ENCODE measurements at places on chromosomes 2 and 18.

DNA sequence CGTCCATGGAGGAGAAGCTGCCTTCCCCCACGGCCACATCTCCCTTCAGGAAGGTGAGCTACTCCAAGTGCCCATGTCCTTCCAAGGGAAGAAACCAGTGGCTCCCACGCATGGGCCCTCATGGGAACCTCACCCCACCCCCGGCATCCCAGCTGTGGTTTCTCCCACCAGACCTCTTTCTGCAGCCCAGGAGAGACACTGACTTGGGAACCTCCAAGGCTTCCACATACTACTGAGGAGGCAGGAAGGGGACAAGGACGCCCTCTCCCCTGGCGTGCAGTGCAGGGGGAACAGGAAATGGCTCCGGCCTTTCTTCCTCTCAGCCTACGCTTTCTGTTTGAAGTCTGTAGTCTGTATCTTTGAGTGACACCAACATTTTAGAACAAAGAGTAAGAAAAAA, 104.5 kb upstream of the EPC2 start:
- DNase-seq, result no peak

GRCh38 chr18:2869207-2869606, 22.4 kb downstream of the EMILIN2 start:
- no peak for DNase-seq

GRCh38 chr2:30776831-30777635, 30.2 kb downstream of the CAPN13 start:
- DNase-seq, result no peak

- DNase-seq, result no peak
Observed at GRCh38 chr2:134932864-134933526, 14.4 kb downstream of the CCNT2 start.

DNA sequence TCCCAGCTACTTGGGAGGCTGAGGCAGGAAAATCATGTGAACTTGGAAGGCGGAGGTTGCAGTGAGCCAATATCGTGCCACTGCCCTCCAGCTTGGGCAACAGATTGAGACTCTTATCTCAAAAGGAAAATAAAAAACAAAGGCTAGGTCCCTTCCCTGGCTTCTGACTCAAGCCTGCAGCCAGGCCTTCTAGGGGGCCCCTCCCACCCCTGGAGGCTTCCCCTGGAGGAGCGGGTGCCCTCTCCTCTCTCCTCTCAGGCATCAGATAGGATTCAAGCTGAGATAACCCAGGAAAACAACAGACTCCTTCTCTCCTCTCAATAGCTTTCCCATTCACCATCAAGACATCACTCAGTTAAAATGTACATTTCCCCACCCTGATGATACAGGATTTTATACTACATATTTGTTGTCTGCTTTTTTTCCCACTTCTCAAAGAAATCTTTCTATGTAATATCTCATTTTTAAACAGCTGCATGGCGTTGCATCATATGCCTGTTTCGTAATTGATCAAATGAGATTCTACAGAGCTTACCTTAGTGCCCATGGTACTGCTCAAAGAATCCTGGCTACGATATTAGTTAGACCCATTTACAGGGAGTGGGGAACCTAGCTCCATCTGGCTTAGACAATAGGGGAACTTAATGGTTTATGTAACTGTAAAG, 20.6 kb upstream of the C2orf72 start:
- DNase-seq, result no peak

GRCh38 chr2:179543361-179543901, 278.8 kb upstream of the SESTD1 start:
- no peak for DNase-seq

- no peak for DNase-seq
Observed at GRCh38 chr18:12335503-12335902, 27.5 kb downstream of the TUBB6 start.

GRCh38 chr18:33733376-33733775, 155.4 kb downstream of the ASXL3 start:
- DNase-seq, result no peak

- DNase-seq, result no peak
Observed at GRCh38 chr2:102910724-102911123, 148.9 kb downstream of the TMEM182 start.

DNA sequence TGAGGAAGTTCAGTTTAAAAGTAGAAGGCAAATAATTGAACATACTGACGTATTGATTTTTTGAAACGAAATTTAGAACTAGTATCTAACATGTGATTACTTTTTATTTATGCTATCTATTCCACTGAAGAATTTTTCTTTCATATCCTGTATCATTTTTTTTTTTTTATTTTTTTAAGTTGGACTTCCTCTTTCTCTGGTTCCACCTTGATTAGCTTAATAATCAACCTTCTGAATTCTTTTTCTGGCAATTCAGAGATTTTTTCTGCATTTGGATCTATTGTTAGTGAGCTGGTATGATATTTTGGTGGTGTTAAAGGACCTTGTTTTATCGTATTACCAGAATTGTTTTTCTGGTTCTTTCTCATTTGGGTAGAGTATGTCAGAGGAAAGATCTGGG, 411.2 kb downstream of the SOX11 start:
- DNase-seq, result no peak

DNA sequence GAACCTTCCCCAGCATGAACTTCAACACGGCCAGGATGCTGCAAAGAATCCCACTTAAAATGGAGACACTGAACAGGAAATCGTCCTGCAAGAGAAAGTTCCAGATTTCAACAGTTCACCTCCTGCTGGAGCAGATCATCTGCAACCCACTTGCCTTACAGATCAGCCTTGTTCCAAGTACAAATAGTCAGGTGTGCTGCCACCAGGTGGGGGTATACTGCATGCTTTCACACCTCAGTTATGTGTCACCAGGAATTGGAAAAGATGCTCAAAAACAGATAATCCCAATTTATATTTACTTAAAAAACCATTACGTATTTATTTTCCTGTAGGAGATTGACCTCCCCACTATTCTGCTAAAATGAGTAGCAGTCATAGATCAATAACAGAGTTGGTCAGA, 212.3 kb downstream of the MGAT5 start:
- peak; percentile 43 for DNase-seq

- no peak for DNase-seq
Observed at GRCh38 chr2:47311764-47312490, 91.0 kb upstream of the MSH2 start.
